ENCODE measurements at places on chromosomes 6 and 20. TPM values are rescaled to one million over a fixed set of nuclear protein-coding genes. Genes with fewer than 3 reads are reported as not detected.

Gene RBPJL
- not detected for polyA plus RNA-seq

Gene TMEM244
- polyA plus RNA-seq, result not detected

Gene RIPOR3
- not detected for polyA plus RNA-seq

Gene FKBP1A
- polyA plus RNA-seq, result 1,861 TPM

Gene CCN5
- 0.03 TPM for polyA plus RNA-seq

Gene PI3
- polyA plus RNA-seq, result not detected

Gene MCCD1
- not detected for polyA plus RNA-seq

Gene ARMC12
- polyA plus RNA-seq, result 1.9 TPM

Gene PCED1A
- polyA plus RNA-seq, result 37.6 TPM

Gene RNF8
- 16.6 TPM for polyA plus RNA-seq

Gene MEP1A
- polyA plus RNA-seq, result not detected

Gene RRAGD
- 0.08 TPM for polyA plus RNA-seq

Gene DNAH8
- 0.61 TPM for polyA plus RNA-seq

Gene SIRPD
- polyA plus RNA-seq, result not detected

Gene FRK
- under 0.01 TPM for polyA plus RNA-seq
